ENCODE measurements at places on chromosomes 5 and 9.

GRCh38 chr9:127825319-127826051 is 22.8 kb downstream of the FPGS start:
- no peak for DNase-seq

DNA sequence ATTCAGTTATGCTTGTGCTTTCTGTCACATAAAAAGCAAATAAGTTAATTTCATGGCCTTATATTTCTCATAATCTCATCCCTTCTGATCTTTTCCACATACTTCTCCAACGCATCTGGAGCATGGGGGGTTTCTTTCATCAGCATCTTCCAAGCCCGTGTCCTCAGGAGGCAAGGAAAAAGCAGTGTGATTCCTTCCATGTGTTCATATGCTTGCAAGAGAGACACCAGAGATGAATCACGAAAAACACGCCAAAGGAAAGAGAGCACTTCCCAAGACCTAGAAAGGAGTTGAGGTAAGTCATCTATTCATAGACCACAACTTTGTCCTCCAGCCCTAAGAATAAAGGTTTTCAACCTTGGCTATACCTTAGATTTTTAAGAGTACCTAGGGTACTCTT is 26.0 kb upstream of the SVEP1 start:
- DNase-seq, result no peak

GRCh38 chr5:139199321-139199720 is 1.2 kb upstream of the SIL1 start:
- DNase-seq, result no peak

DNA sequence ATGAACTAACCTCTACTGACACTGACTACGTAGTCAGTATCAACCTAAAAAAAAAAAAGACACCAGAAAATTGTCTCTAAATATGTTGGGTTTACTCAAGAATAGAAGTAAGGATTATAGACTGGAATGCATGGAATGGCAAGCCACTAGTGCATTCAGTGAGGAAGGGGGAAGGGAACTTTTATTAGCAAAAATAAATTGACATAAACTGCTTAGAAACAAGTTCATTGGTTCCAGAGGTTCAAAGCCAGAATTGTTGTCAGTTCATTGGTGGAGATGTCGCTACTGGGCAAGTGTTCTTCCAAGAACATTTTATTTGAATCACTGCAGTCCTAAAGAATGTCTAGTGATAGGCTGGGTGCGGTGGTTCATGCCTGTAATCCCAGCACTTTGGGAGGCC is 26.1 kb upstream of the AOPEP start:
- DNase-seq, result no peak

DNA sequence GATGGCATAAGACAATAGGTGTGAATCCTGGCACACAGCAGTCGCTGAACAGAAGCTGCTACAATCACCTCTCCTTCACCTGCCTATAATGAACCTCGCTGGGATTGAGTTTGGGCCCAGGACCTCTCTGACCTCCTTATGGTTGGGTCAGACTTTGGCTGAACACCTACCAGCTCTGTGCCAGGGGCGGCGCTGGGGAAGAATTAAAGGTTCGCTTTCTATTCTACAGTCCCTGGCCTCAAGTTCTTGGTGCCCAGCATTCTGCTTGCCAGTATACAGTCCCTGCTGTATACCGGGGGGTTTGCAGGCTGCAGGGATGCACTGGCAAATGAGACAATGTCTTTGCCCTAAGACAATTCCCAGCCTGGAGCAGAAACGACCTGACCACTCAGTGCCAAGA is 895 bp upstream of the STRBP start:
- no peak for DNase-seq

DNA sequence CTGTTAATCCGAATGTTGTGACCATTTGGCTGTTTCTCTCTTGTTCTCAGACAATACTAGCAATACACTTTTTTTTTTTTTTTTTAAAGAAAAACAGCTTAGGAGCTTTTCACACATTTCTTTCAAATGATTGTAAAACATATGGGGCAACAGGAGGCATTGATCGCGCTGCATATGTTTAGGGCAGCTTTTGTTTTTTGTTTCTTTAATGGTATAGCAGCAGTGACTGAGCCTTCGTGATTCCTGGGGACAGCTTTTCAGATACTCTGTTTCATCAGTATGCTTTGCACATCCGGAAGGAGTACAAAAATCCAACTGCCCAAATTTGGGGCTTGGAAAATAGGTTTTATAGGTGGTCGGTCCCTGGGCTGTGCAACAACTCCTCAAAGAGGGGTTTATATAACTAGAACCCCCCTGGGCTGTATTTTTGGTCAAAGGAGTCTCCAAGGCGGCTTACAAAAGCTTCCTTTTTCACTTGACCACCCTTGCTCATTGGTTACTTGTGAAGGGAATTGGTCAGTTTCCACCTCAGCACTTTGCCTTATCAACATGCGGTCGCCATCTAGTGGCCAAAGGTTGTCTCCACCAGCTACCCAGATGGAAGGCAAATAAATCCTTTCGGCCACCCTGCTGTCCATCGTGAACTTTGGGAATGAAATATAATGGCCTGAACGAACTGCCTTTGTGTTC is 91.8 kb downstream of the PDE6A start:
- DNase-seq, result peak; percentile 30

Data from CD4-positive, alpha-beta T cell (primary cell).